ENCODE measurements at places on chromosomes 4 and X.

GRCh38 chrX:40570346-40571093 is 10.2 kb upstream of the ATP6AP2 start:
- DNase-seq, result no peak

DNA sequence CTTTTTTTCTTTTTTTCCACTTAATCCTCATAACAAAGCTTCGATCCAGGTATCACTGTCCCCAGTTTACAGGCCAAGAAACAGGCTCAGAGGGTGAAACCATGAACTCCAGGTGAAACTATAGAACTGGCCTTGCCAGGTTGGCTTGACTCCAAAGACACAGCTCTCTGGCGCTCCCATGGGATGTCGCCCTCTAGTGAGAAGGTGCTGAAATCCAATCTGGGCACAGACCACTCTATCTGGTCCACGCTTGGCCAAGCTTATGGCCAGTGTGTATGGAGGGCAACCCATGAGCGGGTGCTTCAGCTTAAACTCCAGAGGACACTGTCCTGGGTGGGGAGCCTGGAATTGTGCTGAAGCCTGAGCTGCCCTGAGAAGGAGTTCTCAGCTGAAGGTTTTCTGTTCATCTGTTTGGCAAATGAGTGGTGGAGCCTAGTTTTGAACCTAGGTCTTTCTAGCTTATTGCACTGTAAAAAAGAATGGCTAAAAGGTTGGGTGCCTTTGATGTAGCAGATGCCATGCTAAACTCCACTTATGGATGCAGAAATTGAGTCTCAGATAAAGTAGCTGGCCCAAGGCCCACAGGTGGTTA is 70.5 kb downstream of the SEL1L3 start:
- no peak for DNase-seq

- no peak for DNase-seq
These were observed 132.3 kb downstream of the SLIT2 start for GRCh38 chr4:20383969-20384368.

- no peak for DNase-seq
These were observed 927.5 kb upstream of the SLIT2 start for GRCh38 chr4:19324184-19324583.

GRCh38 chr4:155906554-155907247 is 3.2 kb downstream of the TDO2 start:
- DNase-seq, result peak; percentile 90

DNA sequence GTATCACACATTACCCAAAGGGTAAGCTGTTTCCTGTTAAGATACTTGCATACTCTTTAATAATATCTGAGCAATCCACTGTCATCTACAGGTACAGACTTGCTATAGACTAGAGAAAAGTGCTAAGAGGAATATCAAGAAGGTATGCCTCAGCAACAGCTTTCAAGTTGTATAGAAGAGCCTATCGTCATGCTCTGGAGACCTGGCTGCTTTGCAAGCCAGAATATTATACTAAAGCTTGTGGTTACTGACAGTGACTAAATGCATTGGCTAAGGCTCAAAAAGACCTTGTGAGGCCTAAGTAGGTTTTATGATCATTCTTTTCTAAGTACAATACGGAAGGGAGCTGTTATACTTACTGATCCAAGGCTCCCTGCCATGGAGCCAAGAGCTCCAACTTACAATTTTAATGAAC is 11.3 kb downstream of the LAMP2 start:
- peak; percentile 1 for DNase-seq

DNA sequence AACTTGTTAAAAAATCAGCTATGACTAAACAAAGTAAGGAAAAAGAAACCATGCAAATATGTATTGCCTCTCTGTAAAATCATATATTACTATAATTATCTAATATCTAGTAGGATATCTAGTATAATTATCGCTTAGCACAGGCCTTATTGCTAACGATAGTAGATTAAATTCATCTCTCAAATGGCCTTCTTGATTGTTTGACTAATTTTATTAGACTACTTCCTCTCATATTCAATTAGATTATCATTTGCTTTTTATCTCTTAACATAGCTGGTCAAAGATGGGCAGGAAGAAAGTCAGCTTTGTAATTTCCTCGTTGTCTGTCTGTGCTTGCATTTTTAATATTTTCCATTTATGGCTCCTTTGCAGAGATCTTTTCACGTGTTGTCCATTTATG is 21.9 kb upstream of the HPGDS start:
- no peak for DNase-seq

DNA sequence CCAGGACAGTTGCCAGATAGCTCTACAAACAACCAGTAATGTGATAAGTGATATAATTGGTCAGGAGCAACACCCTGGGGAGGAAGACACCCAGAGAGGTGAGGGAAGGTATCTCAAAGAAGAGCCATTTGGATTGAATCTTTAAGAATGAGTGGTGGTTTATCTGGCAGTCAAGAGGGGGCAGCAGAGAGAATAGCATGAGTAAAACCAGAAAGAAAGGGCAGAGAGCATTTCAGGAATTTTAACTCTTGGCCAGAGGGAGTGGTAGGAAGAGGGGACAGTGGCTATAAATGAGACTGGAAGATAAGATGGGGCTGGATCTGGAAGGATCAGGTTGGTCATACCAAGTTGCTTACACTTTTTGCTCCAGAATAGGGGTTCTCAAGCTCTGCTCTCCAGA is 5.9 kb upstream of the SEPTIN6 start:
- no peak for DNase-seq

DNA sequence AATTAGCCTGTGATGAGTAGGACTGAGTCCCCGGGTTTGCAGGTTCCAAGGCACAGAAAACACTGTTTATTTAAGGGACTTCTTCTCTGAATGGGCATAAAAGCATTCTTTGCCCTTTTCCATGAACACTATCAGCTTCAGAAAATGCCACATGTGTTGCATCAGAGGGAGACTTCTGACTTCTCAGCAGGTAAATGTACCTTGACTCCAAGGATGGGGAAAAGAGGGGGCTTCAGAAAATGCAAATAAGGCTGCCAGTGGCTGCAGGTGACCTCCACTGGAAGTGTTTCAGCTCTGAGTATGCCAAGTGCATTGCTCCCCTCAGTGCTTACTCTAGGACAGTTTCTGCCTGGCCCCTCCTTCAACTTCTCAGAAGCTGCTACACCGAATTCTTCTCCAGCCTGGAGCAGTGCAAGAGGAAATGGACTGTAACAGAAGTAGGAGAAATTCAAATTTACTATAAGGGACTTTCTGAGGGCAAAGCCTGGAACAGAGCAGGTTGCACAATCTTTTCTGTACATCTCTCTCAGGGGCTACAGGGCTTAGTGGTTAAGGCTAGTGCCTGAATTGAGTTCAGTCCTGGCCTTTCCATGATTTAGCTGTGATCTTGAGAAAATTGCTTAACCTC is 233.2 kb downstream of the PTTG2 start:
- no peak for DNase-seq

DNA sequence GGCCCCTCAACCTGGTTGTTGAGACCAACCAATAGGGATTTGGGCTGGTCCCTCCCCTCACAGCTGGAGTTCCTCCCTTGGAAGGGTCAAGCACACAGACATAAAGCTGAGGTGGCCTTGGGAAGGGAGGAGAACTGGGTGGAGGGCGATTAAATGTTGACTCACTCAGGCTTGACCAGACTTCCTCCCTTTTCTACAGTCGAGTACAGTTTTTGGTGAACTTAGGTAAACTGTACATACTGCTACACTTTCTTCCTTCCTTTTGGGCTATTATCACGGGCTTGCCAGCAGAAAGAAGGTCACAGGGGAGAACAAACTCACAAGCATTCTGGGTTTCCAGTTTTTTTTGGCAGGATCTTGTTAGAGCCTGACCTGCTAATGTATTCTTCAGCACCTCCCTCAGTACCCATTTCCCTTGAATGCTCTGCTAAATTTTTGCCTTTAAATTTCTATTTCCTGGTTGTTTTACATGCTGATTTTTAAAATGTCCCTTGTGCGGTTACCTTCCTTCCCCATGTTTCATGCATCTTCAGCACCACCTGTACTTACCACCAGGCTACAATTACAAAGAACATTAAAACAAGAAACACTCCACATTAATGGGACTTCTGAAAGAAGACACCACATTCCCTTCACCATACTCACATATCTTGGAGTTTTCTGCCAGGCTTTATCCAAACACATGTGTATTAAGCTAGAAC is 135.2 kb upstream of the RASGEF1B start:
- DNase-seq, result no peak

DNA sequence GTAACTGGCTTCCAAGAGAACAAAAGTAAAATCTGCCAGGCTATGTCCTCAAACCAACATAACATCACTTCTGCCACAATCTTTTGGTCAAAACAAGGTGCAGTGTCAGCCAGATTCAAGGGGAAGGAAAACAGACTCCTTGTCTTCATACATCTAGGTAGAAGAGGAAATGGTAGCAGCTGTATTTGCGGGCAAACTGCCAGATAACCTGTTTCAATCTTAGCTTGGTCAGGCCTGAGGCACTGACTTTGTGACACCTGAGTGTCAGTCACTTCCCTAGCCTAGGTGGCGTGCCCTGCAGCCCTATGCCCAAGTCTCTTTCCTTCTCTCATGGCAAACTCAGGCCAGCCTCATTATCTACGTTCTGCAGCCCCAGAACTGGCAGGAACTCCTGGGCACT is 146.2 kb upstream of the JADE1 start:
- DNase-seq, result no peak

DNA sequence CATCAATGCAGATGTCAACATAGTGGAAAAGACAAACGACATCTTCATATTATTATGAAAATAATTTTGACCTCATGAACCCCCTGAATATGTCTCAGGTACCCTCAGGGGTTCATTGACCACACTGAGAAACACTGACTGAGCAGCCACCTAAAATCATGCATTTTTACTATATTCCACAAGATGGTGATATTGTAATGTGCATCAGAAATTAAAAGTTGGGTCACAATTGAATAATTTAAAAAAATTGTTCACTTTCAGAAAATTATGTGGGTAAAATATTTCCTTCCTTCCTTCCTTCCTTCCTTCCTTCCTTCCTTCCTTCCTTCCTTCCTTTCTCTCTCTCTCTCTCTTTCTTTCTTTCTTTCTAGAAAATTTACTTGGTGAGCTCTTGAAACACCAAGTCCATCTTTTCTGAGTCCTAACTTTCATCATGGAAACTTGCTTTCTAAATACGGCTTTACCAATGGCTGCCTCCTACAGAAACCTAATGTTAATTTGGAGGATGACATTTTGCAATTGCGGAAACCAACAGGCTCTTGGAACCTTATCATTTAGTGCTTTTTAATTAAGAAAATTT is 103.6 kb downstream of the RTL3 start:
- DNase-seq, result peak; percentile 8

GRCh38 chrX:46180258-46180687 is 364.9 kb downstream of the ZNF674 start:
- DNase-seq, result no peak

DNA sequence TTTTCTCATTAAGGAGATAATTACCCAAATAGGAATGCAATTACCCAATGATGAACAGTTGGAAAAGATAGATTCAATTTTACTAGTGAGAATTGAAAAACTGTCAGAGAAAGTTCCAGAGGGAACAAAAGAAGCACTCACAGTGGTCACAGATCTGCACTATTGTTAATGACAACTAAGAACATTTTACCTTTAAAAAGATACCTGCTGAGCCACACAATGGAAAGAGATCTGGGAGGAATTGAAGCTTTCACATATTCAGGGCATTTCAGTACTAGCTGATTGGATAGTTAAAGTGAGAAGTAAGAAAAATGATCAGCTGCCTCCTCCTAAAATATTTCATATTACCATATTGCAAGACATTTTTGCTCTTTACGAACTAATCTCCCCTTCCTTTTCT is 1822.2 kb downstream of the STIM2 start:
- DNase-seq, result no peak

DNA sequence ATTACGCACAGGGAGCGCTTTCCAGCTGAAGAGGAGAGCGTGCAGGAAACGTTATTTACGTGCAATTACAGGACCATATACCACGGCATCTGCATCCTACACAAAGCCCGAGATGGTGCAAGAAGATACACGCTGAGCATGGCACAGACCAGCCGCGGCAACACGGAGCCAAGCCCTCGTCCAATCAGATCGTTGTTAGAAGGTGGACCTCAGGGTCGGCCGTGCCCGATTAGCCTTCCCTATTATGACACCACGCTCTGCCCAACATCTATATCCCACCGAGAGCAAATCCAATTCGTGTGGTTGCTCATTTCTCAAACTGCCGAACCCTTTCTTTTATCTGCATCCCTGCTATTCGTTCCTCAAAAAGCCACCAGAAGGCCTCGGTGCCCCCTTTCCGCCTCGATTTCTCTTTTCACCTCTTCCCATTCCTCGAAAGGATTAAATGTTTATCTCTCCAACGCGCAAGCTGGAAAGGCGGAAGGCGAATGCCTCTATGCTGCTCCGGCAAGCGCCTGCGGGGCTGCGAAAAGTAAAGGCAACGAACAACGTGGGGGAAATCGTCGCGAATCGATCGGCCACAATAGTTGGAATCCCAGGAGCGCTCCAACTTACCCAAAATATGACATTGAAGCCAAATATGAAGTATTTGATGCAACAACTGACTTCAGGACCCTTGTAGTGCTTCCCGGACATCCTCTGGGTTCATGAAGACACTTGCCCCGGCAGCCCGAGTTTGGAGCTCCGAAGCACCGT is 702 bp downstream of the TSPAN5 start:
- peak; percentile 37 for DNase-seq

GRCh38 chrX:107706309-107706708 is 69.3 kb downstream of the TSC22D3 start:
- no peak for DNase-seq

- no peak for DNase-seq
These were observed 77.0 kb upstream of the SPRY1 start for GRCh38 chr4:123319639-123320038.

DNA sequence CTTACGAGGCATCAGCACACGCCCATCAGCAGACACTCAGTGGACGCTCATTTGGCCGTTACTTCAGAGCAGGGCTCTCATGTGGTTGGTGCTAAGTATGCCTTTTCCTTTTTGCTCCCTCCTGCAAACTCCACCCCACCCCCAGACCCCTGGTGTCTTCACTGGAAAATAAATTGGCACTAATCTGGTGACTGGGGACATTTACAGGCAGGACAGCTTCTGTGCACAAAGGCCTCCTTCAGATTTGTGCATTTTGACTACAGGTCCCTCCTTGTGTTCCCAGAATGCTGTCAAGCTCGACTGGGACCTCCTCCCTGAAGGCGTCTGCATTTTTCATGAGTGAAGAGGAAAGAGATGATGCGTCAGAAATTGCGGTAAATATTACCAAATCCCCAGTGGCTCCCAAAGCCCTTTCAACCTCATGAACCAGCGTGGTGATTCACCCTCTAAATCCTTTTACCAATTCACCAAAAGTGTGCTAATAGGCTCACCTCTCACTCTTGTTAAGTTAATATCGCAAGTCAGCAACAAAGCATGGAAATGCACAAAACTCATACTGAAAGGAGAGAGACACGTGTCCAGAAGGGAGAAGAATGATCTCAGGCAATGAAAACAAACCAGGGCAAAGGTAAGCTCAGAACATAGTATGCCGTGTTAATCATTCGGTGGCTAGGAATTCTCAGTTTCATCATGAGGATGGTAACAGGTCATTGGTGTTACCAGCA is 119.0 kb downstream of the NKX6-1 start:
- no peak for DNase-seq

GRCh38 chr4:2125023-2125422 is 65.9 kb downstream of the NAT8L start:
- DNase-seq, result no peak

- DNase-seq, result no peak
These were observed 23.1 kb upstream of the GABRG1 start for GRCh38 chr4:46146993-46147392.
